GM12865 (cell line): ENCODE measurements at places on chromosomes 4 and X.

DNA sequence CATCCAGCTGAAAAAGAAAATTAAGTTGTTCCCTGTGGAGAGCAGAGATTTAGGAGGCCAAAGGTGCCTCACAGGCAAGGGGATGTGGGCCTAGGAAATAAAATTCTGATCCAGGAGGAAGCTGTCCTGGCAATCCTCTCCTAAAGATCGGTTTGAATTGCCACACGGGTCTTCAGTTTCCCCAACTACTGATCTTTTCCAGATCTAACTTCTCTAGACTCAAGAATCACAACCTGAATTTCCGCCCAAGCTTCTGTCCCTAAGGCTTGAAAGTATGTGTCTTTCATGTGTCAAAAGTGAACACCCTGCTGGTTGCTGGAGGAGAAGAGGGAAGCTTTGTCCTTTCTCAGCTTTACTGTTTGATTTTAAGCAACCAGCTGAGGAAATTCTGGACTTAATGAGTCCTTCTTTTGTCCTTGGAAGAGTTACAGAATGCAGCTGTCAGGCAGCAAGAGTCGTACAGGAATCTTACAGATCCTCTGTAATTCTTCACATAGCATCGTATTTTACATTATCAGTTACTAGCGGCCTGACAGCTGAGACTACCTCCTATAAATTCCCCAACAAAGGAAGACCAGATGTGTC, 93.8 kb downstream of the INPP4B start:
- no peak for DNase-seq

DNA sequence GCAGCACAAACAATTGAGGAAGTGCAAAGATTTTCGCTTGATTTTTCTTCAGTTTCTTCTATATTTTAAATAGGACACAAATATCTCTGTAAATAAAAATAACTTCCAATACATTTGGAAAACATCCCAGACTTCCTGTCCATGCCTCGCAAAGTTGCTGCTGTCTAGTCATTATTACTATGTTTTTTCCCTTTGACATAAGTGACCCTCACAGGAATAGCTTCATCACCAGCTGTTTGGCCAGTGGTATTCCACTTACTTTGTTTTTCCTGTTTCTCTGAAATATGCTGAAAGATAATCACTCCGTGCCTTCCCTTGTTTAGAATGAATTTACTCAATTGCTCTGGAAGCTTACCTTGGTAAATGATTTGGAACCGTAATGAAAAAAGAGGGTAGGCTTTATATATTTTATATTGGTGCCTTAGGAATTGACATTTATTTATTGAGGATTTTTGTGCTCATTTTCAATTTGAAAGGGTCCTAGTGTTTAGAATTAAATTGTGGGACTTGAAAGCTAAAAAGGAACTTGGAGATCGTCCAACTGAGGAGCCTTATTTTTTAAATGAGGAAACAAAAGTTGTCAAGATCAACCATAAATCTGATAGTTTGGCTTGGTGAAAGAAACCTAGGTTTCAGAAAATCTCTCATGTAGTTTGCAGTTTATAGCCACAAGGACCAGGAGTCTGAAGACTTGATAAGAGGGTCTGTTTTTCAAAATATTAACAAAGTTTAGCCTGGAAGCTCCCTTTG, 65.6 kb downstream of the CDKL5 start:
- DNase-seq: no peak

DNA sequence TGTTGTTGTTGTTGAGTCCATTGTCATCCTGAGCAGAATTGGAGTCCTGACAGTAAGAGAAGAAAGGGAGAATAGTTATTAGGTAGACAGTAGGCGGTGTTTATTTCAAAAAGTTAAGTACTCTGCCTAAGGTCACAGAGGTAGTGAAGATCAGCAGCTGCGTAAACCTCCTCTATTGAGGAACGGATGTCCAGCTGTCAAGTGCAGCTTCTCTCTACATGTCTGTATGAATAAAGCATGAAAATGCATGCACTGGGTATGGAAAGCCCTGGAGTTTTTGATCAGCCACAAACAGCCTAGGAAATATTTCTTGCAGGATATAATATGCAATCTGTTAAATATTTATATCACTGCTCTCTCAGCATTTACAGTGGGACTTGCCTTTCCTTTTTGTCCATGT, 109.4 kb upstream of the CBLL2 start:
- DNase-seq: no peak

- no peak for DNase-seq
These were observed 42.4 kb upstream of the NDNF start for GRCh38 chr4:121114756-121115155.

GRCh38 chr4:12206091-12206490, 777.4 kb upstream of the HS3ST1 start:
- no peak for DNase-seq

DNA sequence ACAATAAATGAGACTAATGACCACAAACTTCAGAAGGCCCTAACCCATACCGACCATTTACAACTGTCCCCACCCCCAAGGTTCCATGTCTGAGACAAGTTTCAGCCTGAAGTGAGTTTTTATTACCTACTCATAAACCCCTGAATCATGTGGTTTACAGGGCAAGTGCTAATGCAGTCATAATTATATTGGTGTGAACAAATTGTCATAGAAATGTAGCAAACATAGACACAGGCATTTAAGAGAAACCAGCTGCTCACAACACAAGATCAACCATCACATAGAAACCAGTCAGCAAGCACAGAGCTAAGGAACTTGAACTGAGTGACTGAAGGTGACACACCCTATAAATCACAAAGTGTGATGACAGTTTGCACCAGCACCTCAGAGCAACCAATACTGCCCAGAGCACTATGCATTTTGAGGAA, 173.8 kb upstream of the MID1 start:
- no peak for DNase-seq

DNA sequence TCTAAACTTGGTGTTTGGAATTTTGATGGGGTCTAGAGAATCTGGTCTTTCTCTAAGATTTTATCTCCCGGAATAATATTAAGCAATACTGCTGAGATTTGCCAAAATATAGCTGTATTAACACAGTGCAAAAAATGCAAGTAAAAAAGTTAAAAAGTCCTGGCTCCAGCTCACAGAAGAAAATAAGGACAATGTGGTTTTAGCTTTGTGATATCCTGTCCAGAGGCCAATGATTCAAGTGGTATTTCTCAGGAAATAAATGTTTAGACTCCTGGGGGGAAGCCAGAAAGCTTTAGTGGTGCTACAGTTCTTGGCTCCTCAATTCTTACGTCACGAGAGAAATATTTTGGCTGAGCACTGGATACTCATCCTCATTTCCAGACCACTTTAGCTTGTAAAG, 40.9 kb upstream of the IL13RA2 start:
- no peak for DNase-seq

DNA sequence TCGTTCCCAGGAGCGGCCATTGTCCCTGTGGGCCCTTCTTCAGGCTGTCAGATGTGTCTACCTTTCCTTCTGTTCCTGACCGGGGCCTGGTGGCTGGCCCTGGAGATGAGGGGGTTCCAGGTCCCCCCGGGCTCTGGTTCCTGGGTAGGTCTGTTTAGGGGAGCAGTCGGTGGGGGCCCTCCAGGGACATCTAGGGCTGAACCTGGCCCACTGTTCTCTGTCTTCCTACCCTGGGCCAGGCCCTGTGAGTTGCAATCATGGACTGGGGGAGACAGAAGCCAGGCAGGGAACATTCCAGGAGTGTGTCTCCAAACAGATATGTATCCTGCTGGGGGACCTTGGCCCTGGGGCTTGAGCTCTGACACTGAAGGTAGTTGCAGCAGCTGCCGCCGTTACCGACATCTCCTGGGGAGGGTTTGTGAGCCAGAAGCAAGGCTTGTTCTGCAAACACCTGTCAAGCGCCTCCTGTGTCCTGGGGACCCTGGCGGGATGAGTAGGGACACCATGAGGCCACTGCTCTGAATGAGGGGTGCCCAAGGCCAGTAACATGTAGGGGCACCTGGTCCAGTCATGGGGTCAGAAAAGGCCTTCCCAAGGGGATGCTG, 49.5 kb upstream of the ADRA2C start:
- no peak for DNase-seq

- no peak for DNase-seq
These were observed 213.1 kb upstream of the PSAPL1 start for GRCh38 chr4:7647600-7648543.

GRCh38 chr4:133537780-133538281, 388.7 kb downstream of the PCDH10 start:
- DNase-seq: no peak

DNA sequence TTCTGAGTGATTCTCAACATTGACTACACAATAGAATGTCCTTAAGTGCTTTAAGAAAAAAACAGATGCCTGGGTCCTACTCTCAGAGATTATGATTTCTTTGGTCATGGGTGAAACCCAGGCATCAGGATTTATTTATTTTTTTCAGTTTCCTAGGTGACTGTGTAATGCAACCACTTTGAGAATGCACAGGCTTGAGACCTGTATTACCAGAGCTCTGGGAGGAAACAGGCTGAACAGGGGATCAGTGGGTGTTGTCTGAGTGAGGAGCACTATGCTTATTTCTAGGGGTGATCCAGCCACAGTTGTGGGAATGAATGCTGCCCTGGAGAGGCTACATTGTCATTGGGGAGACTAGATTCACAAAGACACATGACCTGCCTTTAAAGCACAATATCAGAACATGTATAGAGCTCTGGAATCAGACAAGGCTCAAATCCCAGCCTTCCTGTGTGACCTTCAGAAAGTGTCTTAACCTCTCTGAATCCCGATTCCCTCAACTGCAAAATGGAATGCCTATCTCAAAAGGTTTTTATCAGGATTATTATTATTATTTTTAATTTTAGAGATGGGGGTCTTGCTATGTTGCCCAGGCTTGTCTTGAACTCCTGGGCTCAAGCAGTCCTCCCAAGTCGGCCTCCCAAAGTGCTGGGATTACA, 61.6 kb upstream of the PRPS1 start:
- no peak for DNase-seq

DNA sequence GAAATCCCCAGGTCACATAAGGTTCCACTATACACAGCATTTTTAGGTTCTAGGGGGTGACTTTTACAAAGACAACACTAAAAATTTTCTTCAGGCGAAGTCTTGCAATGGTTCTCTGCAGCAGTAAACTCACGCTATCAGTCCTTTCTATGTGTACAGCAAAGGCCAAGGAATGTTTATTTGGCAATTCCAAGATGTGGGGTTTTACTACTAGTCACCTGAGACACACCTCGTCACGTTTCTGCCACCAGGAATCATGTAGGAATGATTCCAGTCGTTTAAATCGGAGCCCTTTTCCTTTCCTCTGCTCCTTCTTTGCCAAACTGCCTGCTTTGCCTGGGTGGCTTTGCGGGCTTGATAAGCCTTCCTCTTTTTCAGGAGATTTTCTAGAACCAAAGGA, 75.9 kb upstream of the ENPEP start:
- no peak for DNase-seq

- DNase-seq: no peak
These were observed 7.7 kb upstream of the STX18 start for GRCh38 chr4:4549534-4549933.

DNA sequence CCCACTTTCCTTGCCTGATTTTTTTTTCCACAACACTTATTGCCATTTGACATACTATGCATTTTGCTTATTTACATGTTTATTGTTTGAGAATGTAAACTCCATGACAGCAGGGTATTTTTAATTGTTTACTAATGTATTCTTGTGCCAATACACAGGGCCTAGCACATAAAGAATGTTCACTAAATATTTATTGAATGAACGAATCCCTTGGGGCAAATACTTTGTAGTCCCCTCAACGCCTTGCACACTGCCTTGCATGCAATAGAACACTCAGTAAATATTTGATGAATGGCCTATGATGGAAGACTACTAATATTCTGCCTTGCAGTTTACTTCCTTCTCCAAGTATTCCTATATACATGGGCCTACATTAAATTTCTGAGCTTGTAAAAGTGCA, 1.4 kb upstream of the PRPS1 start:
- no peak for DNase-seq

- DNase-seq: peak; percentile 9
These were observed 223.4 kb upstream of the PRPS2 start for GRCh38 chrX:12567857-12568256.

GRCh38 chrX:136780763-136781162, at the start of gene ARHGEF6:
Gene ARHGEF6, minus strand, starts transcription at chrX:136780932. Its CDS starts 50 bp downstream, at chrX:136780882.
- peak; percentile 65 for DNase-seq

GRCh38 chrX:151359931-151360871, 36.8 kb upstream of the VMA21 start:
- DNase-seq: peak; percentile 16

GRCh38 chr4:41475402-41475801, 62.6 kb upstream of the LIMCH1 start:
- DNase-seq: no peak

DNA sequence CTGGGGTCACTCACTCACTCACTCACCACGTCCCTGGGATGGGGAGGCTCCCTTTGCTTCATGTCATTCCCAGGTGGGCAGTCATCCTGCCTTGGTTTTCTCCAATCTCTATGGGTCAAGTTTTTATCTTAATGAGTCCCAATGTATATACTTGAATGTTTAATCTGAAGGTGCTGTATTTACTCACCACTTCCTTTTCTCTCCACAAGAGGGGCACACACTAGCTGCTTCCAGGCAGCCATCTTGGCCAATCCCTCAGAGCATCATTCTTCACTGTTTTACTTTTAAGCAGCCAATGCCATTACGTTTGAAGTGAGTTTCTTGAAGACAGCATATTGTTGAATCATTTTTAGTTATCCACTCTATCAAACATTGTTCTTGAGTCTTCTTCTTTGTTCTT, 153.4 kb upstream of the ARSJ start:
- DNase-seq: peak; percentile 9

GRCh38 chr4:174255786-174256185, 27.7 kb downstream of the FBXO8 start:
- DNase-seq: no peak

DNA sequence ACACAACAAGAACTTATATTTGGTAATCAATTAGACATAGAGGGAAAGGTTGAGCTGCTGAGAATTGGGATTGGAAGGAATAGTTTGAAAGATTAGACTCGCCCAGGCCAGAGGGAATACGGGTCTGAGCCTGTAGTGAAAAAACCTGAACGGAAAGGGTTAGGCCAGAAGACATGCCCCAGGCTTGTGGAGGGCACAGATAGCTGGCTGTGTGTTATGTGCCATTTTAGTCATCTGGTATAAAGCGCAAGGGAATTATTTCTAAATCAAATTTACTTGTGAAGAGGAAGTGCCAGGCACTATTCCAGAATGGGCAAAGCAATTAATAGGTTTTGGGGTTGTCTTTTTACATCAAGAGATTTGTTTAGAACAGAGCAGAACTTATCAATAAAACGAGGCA, 187.5 kb upstream of the ANKRD50 start:
- DNase-seq: no peak

DNA sequence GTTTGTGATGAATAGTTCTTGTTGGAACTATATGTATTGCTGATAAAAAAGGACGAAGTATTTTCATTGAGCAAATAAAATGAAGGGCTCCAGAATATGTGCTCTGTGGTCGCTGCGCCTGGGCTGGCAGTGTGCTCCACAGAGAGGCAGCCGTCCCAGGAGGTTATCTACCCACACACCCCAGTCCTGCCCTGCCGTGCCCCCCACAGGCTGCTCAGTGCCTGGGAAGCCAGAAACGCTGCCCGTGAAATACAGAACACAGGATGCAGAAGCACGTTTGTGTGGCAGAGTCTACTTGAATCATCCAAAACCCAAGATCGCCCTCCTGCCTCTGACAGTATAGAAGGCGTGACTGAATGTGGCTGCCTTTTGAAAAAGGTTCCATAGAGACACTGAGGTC, 1.4 kb downstream of the CLDN22 start:
- DNase-seq: no peak

- no peak for DNase-seq
These were observed 93.5 kb downstream of the CBLL2 start for GRCh38 chrX:22366166-22366702.
